ENCODE measurements at places on chromosomes 16 and 17.

DNA sequence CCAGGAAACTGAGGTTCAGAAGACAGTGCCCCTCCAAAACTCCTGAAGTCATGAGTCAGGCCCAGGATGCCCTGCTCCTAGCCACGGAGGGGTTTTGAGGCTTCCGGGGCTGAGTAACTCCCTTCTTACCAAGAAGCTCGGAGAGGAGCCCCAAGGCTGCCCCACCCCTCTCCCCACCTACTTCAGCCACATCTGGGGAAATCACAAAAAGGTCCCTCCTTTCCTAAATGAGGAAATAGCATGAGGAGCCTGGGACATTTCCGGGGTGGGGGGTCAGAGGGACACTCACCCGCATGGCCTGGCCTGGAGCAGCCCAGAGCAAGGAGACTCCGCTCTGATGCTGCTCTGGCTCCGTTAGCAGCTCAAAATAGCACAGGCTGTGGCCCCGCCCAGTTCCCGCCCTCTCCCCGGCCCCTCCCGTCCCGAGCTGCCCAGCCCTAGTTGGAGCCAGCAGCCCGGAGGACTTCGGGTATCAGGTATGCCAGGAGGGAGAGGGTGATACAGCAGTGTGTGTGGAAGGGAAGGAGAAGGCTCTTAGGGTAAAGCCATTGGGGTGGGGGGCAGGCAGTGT, 40.1 kb downstream of the MYO18A start:
- peak; percentile 82 for DNase-seq

DNA sequence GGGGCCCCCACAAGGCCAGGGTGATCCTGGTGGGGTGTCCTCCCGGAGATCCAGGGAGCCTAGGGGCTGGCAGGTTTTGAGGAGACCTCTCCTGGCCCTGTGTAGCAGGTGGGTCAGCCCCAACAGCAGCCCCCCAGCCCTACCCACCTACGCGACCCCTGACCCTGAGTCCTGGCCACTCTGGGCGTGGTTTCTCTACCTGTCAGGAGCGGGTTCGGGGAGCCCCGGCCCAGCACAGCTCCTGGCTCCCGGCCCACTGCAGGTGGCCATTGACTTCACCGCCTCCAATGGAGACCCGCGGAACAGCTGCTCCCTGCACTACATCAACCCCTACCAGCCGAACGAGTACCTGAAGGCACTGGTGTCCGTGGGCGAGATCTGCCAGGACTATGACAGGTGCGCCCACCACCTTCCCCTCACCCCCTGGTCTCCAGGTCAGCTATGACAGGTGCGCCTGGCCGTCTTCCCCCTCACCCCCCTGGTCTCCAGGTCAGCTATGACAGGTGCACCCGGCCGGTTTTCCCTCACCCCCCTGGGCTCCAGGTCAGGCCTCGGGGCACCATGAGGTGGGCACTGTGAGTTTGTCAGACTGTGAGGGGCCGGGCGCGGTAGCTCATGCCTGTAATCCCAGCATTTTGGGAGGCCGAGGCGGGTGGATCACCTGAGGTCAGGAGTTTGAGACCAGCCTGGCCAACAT, 13.0 kb downstream of the CPNE7 start:
- DNase-seq, result no peak

GRCh38 chr17:70906808-70907207, 737.5 kb downstream of the KCNJ2 start:
- DNase-seq, result no peak

- no peak for DNase-seq
Measured at GRCh38 chr17:63033142-63033541, 67.1 kb downstream of the TANC2 start.

DNA sequence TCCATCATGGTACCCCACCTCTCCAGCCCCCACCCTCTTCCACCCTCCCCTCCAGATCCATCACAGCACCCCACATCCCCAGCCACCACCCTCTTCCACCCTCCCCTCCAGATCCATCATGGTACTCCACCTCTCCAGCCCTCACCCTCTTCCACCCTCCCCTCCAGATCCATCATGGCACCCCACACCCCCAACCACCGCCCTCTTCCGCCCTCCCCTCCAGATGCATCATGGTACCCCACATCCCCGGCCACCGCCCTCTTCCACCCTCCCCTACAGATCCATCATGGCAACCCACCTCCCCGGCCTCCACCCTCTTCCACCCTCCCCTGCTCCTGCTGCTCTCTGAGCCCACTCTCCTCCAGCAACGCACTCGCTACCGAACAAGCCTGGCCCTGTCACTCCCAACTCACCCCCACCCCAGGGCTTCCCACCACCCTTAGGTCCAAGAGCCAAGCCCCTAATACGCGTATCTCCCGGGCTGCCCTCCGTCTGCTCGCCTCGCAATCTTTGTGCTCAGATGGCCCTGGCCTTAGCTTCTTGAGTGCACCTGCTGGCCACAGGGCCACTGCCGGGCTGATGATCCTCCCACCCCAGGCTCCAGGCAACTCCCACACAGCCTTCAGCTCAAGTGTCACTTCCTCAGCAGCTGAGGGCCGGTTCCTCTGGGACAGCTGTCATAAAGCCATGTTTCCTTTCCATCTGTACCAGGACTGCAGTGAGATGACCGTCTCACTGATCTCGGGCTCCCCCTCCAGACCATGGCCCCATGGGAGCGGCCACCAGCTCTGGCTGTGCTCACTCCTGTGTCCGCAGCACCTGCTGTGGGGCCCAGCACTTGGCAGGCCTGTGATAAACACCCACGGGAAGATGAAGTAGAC, 25.5 kb downstream of the KDM8 start:
- no peak for DNase-seq

DNA sequence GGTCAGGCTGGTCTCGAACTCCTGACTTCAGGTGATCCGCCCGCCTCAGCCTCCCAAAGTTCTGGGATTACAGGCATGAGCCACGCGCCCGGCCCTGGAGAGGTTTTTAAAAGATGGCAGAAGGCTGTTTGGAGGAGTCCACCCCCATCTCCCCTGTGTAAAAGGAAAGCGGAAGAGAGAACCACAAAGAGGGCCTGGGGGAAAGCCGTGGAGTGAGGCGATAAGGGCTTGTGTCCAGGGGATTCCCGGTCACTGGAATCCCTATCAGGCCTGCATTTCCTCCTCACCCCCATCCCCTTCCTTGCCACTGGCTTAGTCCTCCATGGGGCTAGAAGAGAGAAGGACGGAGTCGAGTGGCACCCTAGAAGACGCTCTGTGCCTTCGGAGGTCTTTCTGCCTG, at the start of gene GP1BA:
Gene GP1BA, plus strand, starts transcription at position 315 of the 400 bp plus-strand sequence. CDS start 328 bp downstream, outside the sequence.
- no peak for DNase-seq

GRCh38 chr17:49694847-49695697, 12.7 kb downstream of the SLC35B1 start:
- peak; percentile 83 for DNase-seq

GRCh38 chr16:49369651-49370611, 3.7 kb upstream of the C16orf78 start:
- DNase-seq, result no peak

GRCh38 chr16:29708917-29709600, 30.1 kb downstream of the QPRT start:
- no peak for DNase-seq

GRCh38 chr16:79381603-79382042, 218.9 kb downstream of the MAF start:
- no peak for DNase-seq

GRCh38 chr17:41656249-41657023, 32.1 kb upstream of the KRT17 start:
- no peak for DNase-seq

GRCh38 chr16:80299416-80299815, 241.4 kb upstream of the DYNLRB2 start:
- no peak for DNase-seq

DNA sequence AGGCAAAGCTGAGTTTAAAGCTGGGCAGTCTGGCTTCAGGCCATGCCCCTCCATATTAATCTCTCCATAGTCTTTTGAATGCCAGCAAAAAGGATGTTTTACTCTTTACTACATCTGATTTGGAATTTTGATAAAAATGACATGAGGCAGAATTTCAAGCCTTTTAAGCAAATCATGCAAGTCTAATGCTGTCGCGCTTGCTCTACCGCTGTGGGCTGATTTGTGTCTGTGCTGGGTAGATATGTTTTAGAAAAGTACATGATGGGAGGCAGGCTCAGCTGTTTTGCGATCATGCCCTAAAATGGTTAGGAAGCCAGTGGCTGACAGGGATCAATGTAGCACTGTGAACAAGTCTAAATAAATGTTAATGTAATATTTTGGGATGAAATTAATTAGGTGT, 311.9 kb downstream of the CA10 start:
- no peak for DNase-seq

DNA sequence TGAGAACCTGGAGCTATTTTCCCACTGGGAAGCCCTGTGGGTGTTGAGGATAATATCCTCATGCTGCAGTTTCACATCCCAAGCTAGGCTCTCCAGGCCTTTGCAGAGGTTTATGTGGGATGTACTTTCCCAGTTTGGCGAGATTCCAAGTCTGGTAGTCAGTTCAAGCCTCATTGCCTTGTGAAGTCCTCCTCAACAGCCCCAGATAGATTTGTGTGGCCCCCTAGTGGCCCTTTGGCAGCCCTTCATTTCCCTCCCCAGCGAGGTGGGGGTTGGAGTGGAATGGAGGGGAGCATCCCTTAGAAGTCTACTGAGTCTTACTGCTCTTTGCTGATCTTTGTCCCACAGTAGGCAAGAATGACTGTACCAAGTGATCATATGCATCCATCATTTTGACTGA, 137.9 kb downstream of the CDH11 start:
- no peak for DNase-seq

- peak; percentile 10 for DNase-seq
Measured at GRCh38 chr17:49787884-49788477, 500 bp upstream of the KAT7 start.

DNA sequence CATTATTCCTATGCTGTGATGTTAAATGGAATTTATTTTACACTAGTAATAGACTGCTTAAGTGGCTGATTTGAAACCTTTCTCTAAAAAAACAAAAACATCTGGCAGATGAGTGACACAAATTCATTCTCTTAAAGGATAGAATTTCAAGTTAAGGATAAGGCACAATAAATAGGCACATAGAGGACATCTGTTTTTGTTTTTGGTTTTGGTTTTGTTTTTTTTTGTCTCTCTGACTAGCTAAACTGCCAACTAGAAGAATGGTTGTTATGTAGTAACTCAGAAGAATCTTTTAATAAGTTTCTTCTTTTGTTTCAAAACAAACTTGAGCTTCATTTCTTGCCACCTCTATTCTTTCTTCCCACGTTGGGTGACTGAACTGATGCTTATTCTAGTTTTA, 5.1 kb upstream of the VPS4A start:
- DNase-seq, result no peak

- no peak for DNase-seq
Measured at GRCh38 chr16:85057948-85058347, 30.4 kb downstream of the KIAA0513 start.

- no peak for DNase-seq
Measured at GRCh38 chr16:82728901-82729300, 102.1 kb downstream of the CDH13 start.

- peak; percentile 76 for DNase-seq
Measured at GRCh38 chr17:2259769-2260536, 43.6 kb downstream of the SMG6 start.

GRCh38 chr17:65523411-65523810, 38.0 kb downstream of the AXIN2 start:
- DNase-seq, result no peak
